ENCODE measurements at places on chromosomes 2 and 18.

DNA sequence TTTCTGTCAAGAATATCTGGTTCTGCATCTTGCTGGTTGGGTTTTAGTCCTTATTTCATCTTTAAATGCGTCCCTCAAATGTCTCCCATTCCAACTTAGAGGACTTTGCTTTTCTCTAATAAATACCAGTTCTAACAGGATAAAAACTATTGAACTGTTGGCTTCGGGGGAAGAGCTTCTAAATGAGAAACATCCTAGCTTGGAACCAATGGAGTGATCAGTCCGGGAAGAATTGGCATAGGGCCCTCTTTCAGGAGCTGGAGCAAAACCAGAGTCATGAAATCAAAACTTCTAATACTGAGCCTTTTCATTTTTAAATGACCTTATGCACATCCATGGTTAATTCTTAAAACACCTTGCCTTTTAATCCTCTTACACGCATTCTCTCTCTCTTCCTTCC is 401.6 kb upstream of the SMIM21 start:
- DNase-seq, result no peak

DNA sequence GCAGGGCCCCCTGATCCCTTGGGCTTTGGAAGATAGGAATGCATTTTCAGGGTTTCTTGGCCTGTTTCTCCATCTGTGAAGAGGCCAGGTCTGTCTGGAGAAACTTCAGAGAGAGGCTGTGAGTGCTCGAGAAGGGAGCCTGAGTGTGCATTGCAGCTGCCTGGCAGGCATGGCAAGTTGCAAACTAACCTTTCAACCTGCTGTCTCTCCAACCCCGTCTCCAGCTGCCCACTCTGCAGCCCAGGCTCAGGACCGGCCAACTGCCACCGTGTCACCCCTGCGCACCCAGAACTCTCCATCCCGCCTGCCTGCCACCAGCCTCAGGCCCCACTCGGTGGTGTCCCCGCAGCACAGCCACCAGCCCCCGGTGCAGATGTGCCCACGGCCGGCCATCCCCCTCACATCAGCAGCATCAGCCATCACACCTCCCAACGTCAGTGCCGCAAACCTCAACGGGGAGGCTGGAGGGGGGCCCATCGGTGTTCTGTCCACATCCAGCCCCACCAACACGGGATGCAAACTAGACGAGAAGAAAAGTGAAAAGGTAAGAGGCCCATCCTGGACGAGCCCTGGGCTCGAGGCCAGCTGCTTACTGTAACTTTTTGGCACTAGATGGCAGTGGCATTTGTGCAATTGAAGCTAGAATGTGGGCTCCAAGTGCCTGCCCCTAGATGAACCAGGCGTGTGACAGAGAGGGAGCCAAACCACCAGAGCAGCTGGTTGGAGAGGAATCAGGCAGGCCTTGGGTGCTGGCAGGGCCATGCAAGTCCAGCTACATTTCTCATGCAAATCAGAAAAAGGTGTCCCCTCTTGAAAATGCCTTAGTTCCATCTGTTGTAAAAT is 164.6 kb downstream of the SEPTIN10 start:
- no peak for DNase-seq

DNA sequence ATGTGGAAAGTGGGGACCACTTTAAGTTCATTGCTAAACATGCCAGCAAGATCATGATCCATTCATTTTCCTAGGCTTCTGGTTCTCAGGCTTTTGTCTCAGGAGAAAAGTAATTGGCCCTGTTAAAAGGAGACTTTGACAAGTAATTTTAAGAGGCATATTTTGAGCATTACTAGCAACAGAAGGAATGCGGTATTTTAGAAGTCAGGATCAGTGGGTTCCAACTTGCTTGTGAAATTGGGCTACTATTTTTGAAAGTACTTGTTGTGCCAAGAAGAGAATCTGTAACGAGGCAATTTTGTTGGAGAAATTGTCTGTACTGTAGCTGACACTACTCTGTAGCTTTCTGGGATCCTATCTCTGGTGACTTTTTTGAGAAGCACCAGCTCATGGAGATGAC is 59.4 kb downstream of the CERS6 start:
- no peak for DNase-seq

DNA sequence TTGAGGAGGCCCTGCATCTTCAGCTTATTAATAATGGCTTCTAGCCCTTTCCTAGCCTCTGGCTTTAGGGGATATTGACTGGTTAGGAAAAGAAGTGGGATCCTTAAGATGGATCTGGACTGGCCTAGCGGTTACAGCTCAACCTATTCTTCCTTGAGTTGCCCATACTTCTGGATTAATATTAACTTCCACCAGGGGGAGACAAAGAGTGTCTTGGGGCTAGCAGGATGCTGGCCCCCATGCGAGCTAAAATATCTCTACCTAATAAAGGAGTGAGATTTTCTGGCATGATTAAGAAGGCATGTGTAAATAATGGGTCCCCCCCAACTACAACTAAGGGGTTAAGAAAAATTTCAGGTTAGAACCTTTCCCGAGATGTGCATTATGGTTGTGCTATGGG is 23.2 kb upstream of the PLA2R1 start:
- no peak for DNase-seq

DNA sequence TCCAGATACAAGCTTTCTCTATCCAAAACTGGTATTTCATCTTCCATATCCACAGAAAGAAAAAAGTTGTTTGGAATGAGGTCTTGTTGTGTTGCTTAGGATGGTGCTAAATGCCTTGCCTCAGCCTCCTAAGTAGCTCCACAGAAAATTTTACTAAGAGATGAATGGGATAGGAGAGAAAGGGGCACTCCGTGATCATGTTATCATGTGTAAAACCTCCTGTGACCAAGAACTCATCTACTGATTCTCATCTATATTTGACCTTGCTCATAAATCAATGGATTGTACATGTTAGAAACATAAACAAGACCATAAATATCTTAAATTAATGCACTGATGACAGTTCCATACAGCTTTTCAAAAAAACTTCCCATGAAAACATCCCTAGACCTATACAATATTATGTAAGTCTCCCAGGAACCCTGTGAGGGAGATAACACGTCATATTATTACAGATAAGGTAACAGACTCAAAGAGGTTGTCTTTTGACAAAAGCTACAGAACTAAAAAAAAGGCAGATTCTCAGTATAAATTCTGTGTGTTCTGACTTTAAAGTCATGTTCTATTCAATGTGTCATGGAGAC is 29.3 kb upstream of the KYNU start:
- no peak for DNase-seq

GRCh38 chr2:122859260-122859659 is 1103.8 kb downstream of the TSN start:
- no peak for DNase-seq

DNA sequence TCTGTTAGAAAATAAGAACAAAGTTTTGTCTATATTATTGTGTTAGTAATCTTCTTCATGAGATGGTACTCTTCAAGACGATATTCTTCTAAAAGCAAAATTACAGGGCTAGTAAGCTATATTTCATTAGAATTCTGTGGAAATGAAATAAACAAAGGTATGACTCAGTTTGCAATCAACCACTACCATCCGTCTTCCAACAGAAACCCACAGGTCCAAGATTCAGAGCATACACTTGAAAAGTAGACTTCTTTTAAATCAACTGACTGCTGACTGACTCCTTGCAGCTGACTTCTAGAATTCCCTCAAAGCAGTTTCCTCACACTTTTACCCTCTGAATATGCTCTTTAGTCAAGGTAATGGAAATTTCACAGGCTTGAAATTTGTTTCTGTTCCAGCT is 193.7 kb downstream of the GCA start:
- DNase-seq, result no peak

DNA sequence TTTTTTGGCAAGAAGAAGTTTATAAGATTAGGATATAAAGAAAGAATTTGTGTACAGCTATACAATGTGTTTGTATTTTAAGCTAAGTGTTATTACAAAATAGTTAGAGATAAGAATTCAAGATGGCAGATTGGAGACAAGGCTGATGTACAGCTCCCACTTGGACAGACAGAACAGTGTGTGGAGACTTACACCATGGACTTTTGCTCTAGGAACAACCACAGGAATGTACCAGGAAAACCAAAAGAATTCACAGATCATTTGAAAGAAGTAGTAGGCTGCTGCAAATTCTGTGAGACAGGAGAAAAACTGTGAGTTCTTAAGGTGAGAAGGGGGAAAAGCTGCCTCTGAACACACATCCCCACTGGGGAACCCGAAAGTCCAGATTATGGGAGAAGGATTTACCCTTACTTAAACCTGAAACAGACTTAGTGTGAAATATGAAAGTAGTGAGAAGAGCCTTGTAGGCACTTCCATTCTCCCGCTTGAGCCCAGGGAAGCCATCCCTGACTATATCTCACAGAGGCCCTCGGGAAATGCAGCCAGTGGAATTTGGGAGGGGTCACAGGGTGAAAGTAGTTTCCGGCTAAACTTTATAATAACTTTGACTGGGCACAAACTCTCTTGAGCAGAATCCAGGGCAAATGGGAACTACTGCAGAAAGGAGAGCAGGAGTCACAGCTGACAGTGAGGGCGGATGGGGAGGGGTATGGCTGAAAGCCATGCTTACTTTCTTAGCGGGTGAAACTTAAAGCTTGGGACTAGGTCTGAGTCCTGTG is 11.6 kb upstream of the RPRD1A start:
- no peak for DNase-seq

GRCh38 chr2:43792653-43793052 is 18.8 kb downstream of the DYNC2LI1 start:
- no peak for DNase-seq

DNA sequence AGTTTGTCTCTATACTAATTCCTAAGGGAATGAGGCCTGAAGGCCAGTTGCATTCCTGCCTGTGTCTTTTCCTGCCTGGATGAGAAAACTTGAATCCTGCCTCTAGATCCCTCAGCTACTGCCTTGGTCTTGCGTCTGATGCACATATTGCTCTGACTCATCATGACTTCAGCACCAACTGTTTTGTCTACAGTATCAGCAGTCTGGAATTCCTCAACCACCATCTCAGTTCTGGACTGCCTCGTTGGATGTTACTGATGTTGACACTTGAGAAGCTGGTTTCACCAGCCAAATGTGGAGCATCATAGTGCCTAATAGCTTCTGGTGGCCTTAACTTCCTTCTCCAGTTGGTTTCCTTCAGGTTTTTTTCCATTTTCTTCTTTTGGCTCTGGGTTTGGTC is 211.0 kb downstream of the CTNNA2 start:
- no peak for DNase-seq

DNA sequence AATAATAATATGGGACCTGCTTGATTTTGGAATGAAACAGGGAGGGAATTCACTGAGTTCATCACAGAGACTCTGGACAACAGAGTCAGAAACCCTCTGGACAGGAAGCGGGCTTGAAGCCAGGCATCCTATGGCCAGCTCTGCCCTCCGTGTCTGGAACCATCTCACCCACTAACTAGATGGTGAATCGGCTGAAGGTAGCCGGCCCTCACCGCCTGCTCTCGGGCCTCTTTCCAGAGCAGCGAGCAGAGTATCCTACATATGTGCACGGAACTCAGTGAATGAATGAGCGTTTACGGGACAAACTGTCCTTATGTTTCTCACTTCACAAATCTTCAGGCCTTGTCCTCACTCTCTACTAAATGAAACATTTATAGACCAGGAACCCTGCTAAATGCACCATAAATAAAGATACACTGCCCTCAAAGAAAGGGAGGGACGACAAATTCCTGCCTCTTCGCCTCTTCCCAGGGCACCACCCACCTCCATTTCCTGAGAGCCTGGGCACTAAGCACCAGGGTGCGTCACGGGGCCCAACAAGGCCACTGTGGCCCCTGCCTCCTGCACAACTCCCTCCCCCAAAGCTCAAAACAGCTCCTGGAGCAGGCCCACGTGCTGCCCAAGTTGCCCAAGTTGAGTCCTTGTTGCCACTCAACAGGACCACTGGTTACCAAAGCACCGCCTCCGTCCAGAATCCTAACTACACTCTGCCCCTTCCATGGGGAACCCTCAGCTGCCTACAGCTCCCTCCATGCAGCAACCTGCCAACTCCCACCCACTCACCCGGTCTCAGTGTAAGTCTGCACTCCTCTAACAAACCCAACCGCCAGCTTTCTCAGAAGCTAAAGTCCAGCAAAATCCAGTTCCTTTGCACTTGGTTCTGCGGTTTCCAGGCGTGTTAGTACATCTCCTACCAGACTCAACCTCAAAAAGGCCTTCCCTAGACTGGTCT is 1.7 kb downstream of the TBC1D8 start:
- no peak for DNase-seq

DNA sequence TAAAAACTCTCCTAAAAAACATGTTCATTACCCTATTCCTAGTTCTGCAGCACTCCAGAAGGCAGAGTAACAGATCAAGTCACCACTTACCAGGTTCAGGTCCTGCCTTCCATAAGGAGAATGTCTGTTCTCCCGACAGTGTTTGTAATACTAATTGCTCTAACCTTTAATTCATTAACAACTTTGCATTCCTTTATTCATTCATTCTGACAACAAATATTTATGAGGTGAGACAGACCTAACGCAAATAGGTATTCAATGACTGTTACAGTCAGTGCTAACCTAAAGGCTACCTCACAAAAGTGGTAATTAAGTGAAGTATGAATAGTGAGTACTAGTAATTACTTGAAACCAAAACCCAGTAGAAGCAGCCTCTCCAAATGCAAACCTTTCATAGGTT is 224.0 kb downstream of the AFF3 start:
- no peak for DNase-seq

- no peak for DNase-seq
These were observed 1.5 kb upstream of the DGUOK start for GRCh38 chr2:73925033-73925704.

DNA sequence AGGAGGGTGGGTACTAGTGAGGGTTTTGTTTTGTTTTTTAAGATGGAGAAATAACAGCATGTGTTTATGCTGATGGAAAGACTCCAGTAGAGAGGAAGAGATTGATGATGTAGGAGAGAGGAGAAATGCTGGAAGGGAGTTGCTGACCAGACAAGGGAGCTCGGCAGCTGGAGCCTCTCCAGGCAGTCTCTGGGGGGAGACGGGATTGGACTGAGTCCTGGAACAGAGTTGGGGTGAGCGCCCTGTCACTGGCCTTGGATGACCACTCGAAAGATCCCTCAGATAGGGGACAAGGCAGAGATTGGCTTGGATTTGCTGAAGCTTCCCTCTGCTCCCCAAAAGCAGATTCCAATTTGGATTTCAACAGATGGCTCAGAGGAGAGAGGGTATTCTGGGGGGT is 197.7 kb downstream of the NAPG start:
- DNase-seq, result no peak

DNA sequence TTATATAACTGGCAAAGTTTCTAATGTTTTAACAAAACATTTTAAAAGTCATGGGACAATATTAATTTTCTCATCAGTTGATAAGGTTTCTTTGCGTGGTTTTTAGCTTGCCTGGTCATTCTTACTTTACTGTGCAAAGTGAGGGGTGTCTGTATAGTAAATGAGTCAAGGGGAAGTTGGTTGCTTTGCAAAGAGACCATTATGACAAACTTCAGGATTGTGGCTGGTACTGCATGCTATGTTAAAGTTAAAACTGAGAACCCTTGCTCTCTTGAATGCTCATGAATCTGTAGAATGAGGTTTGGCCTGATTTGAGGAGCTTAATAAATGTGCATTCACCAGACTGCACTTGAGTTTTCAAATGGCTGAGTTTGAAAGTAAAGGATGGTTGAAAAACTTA is 47.0 kb downstream of the COL4A4 start:
- no peak for DNase-seq

- DNase-seq, result no peak
These were observed 33.9 kb upstream of the SIX2 start for GRCh38 chr2:45043174-45043573.

Data from GM19239 (cell line).